T-helper 2 cell (primary cell): ENCODE measurements at places on chromosomes 6 and 20.
A peak's percentile ranks its signal among the peaks of the same experiment; 100 is the strongest.

DNA sequence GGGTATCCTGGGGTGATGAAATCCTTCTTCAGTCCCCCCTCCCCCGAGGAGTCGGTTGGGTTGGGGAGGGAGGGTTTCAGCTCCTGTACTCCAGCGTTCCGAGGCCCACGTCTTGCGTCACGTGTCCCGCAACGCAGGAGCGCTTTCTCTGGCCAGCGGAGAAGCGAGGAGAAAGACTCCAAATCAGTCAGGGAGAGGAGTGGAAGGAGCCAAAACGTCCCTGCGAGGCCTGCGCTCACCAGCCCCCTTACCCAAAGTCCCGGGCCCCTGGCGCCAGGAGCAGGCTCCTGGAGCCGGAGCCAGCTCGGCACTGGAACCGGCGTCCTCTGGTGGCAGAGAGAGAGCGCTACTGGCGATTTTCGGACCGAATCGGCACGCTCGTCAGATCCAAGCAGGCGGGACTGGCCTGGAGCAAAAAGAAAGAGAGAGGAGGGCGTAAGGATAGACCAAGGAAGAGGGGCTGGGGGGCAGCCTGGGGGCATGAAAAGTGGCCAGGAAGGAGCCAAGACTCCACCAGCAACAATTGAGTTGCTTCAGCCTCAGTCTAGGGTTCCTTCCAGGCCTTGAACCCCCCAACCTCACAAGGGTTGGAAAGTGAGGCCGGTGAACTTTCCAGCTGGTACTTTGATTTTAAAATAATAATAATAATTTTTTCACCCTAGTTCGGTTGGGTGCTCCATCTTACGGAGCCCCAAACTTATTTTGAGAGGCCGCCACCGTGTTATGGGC, at the start of gene GNAS:
TSS of gene GNAS (plus strand) at position 174 of the 729 bp plus-strand sequence.
- DNase-seq, result no peak

DNA sequence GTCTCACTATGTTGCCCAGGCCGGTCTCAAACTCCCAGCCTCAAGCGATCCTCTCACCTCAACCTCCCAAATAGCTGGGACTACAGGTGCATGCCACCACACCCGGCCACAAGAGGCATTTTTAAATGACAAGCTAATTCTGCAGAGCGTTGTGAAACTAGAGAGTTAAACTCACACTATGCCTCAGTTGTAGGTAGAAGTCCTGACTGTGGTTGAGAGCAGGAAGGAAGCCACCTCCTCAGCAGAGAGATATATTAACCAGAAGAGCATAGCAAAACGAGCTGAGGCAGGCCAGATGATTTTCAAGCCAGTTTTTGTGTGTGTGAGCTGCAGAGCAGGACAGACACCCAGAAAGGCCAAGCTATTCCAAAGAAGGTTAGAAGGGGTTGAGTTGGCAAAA, 150.3 kb downstream of the MBOAT1 start:
- no peak for DNase-seq

GRCh38 chr6:137588472-137588871, 94.3 kb upstream of the OLIG3 start:
- no peak for DNase-seq

DNA sequence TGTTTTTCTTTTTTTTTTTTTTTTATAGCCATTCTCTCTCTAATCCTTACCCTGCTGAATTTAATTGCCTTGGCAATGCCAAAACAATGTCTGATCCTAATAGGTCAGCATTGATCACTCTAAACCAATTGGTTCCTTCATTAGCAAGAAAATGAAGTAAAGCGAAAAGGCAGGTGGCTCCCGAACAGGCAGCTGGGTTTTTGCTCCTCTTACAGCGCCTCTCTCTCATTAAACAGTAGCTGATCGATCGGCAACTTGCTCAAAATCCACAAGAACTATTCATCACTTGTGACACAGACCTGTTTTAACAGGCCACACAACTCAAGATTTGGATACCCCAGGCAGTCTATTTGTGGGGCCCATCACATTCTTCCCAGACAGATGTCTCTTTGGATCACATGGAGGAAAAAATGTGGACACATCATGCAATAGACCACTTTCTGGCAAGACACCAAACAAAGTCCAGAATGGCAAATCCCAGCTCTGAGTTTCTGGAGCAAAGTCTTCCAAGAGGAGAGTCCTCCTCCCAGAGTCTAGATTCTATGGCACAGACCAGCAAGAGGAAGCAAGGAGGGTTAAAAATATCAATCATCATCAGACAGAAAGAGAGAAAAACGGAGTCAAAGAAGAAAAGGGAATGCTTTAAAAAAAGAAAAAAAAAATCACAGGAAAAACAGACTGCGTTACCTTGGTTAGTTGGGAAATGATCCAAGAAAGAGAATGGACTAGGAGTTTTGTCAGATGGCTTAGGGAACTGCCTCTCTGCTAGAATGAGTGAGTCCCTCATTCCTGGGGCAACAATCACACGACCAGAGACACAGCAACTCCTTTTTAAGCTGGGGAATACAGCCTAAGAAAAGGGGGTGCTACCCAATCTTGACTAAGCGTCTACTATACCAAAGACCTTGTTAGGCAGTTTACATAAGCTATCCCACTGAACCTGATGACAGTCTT, 247.8 kb downstream of the BTBD9 start:
- no peak for DNase-seq

DNA sequence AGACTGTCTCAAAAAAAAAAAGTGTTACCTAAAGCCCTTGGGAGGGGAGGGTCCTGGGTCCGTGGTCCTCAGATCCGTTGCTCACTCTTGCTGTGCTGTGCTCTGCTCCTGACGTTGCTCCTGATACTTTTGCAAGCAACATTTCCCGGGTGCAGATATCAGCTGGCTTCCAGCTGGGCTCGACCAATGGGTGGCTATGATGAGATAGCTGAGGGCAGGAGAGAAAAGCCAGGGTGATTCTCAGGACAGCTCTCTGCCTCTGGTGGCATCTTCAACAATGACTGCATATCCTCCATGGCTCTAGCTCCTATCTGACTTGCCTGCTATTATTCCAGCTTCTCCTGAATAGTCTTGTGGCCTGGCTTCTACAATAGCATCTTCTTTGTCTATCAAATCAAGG, 134.5 kb downstream of the RPS12 start:
- no peak for DNase-seq

DNA sequence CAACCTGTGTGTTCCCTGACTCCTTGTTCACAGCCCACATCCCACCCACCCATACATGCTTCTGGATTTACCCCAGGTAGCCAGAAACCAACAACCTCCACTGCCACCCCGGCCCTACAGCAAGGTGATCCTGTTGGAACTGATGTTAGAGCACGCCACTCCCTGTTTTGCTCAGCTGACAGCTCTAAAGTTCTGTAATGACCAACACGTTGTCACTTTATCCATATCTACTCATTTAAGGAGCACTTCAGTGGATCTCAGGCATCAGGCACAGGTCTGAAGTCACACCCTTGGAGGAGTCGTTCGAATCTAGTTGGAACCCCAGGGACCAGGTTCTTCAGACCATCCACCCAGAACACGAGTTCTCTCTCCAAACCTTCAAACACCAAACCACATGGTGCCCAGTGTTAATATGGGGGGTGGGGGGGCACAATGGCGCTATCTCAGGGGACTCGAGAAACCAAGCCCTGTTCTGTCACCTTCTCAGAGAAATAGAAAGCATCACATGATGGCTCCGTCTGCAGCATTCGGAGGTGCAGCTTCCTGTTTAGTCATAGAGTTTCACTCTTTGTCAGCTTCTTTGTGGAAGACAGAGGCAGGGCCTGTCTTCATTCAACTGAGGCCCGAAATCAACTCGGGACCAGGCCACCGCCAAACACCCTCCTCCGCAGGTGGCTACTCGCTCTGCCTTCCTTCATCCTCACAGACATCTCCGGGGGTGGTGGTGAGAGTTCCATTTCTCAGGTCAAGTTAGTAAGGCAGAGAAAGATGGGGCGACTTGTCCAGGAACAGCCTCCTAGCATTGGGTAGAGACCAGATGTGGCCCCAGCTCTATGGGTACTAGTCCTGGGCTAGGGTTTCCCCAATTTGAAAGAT, 142.2 kb downstream of the NFATC2 start:
- DNase-seq, result peak; percentile 52

- no peak for DNase-seq
Observed at GRCh38 chr6:120219339-120219738, 869.8 kb upstream of the MAN1A1 start.

- DNase-seq, result no peak
Observed at GRCh38 chr6:68328156-68328555, 306.9 kb upstream of the ADGRB3 start.

DNA sequence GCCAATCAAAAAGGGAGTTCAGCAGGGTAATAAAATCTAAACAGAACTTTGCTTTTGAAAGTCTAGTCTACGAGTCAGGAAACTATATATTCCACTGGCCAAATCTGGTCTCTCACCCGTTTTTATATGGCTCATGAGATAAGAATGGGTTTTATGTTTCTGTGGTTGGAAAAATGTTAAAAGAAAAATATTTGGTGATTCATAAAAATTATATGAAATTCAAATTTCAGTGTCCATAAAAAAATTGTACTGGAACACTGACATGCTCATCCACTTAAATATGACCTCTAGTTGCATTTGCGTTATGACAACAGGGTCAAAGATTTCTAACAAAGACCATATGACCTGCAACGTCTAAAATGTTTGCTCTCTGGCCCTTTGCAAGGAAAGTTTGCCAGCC, 22.3 kb upstream of the LAMP5 start:
- no peak for DNase-seq

GRCh38 chr20:21356386-21356785, 40.9 kb downstream of the NKX2-4 start:
- DNase-seq, result no peak

- DNase-seq, result no peak
Observed at GRCh38 chr20:986733-987355, 15.3 kb downstream of the RSPO4 start.

DNA sequence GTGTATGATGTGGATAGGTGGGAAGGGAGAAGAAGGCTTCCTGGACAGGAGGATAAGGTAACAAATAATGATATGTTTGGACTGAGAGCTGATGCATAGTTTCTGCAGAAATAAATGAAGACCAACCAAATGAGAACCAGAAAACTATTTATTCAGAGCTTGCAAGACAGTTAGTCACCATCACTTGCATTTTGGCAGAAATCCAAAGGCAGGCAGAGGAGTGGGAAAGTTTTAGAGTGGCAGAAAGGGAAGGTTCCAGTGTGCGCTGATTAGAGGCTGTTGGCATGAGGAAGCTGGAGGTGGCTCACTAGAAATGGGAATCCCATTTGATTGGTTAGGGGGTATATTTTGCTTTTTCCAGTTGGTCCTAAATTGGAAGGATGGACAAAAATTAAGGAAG, 13.0 kb upstream of the F13A1 start:
- no peak for DNase-seq

DNA sequence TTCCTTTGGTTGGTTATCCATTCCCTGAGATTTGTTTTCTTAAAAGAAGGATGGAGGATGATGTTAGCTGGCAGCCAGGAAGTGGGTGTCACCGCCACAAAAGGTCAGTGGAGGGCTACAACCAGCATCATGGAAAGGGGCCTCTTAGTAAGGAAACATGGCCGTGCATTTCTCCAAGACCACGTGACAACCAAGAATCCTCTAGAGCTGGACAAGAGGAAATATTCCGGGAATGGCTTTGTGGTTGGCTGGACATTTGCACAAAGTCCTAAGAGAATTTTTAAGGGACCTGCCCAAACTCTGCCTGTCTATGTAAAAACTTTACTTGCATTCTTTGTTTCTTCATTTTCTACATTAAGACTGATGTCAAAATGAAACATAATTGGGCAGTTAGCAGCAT, 399.9 kb upstream of the MARCKS start:
- DNase-seq, result no peak

DNA sequence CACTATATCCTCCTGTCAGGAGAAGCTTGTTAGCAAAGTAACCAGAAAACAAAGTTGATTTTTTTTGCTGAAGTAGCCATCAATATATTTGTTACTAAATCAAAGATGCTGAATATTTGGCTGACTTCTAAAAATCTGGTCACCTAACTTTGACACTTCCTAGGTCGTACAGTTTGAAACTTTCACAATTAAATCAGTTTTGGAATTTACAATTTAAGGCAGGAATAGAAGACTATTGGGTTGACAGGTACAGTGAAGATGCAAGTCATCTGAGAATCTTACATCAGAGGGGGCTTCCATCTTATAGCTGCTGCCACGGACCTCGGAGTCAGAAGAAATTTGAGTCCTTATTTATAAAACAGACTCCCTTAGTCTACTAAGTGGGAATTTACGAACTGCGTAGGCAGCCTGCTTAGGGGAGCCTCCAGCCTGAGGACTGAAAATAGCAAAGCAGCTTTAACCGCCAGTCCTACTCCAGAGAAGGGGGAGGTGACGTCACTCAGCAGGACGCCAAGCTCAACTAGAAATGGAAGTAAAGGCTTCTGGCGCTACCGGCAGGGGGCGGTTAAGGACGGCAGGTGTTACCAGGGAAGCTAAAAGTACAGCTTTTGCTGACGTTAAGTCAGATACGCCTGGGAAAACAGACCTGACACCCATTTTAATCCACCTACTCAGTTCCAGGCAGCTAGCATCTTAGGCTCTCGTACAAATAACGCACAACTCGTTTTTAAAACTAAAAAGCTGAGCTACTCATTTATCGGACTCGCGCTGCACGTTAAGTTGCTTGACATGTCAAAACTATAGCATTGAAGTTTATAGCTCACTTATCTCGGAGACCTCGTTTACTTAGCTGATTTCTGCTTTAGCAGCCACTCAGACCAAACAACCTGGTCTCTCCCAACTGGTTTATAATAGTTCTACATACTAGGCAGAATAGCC, 61.1 kb upstream of the HFE start:
- DNase-seq, result peak; percentile 88

DNA sequence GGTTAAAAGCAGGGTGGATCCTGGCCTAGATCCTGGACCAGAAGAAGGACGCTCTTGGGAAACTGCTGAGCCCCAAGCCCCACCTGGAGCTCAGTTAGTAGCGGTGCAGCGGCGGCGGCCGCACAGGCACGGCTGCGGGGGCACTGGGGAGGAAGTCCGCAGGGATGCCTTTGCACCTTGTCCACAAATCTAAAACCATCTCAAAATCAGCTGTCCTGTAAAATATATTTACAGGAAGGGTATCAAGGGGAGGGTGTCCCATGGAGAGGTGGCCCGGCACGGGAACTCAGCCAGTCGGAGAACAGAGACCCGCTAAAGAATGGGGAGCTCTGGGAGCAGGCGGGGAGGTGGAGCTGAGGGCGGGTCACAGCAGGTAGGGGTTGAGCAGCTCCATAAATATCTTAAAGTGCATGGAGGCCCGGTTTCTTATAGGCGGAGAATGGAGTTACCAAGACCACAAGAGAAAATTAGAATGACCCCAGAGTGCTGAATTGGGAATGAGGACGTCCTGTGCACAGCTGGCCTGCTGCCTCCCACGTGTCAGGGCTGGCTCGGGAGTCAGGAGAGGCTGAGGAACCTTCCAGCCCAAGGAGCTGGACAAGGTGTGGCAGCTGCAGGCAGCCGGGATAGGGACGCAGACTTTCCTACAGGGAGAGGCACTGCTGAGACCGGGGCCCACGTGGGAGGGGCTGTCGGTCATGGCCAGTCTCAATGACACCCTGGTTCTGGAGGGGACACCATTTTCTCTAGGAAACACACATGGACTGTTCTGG, 8.0 kb downstream of the MTG2 start:
- no peak for DNase-seq

GRCh38 chr20:57004951-57005933, 261.2 kb downstream of the BMP7 start:
- no peak for DNase-seq

GRCh38 chr20:49375170-49375569, 97.3 kb upstream of the ZNFX1 start:
- DNase-seq, result no peak

GRCh38 chr6:24666097-24666640, 530 bp downstream of the TDP2 start:
- peak; percentile 29 for DNase-seq
